Breast epithelium (tissue), 4 donors: ENCODE measurements at places on chromosomes 3 and 15. TPM values are rescaled to one million over a fixed set of nuclear protein-coding genes. Genes with fewer than 3 reads are reported as not detected.
A peak's percentile ranks its signal among the peaks of the same experiment; 100 is the strongest.

DNA sequence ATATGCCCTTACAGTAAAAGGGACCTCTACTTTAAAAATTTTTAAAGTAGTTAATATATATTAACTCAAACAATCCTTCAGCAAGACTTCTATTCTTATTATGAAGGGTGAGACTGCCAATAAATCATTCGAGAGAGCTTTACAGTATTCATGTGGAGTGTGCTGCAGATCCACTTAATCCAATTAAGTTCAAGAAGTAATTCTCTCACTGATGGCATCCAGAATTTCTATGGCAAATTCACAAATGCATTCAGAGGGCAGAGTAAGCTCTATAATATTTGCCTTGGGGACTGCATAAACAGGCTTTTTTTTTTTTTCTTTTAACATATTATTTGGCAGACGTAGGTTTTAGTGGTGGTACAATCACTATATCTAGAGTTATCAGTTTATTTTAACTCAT is 692.0 kb downstream of the NLGN1 start:
- no peak for DNase-seq

GRCh38 chr3:107938143-107938542 is 152.7 kb downstream of the CD47 start:
- no peak for DNase-seq

DNA sequence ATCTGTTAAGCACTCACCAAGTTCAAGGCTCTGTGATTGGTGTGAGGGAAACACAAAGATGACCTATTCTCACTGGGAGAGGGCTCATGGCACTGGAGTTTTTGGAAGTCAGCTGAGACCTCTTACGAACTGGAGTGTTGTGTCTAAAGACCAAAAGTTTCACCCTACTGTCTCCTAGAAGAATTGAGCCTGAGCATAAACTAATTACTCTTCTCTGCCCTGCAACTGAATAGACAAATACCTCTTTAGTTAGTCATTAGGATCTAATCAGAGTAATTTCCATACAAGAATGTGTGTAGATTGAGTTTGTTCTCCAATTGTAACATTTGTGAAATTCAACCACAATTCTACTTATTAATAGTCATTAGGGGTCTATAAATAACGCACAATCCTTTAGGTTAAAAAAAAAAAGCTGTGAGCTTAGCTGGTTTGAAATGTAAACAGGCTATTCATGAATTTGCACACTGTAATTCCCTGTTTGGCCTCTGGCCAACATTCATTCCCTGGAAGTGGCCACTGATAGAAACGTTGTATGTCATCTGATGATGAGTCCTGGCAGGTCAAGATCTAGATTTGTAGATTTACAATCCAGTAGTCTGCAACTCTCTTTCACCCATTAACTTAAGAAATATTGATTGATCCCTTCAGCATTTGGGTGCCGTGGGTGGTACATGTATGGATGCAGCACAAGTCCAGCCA is 76.8 kb upstream of the SOX14 start:
- no peak for DNase-seq

DNA sequence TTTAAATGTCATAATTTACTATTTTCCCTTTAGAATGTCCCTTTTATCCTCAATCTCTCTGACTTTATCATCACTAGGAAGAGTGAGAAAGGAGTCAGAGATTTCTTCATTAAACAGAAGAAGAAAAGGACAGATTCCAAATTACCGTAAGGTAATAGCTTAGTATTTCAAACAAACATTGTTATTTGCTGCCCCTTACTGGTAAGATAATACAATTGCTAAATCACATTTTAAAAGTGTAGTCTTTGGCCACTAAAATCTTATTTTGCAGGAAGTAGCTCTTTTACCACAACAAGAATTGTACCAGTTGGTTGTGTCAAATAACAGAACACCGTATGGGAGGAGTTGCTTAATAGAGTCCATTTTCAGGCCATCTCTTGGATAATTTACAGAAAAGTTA is 53.7 kb downstream of the CGGBP1 start:
- no peak for DNase-seq

DNA sequence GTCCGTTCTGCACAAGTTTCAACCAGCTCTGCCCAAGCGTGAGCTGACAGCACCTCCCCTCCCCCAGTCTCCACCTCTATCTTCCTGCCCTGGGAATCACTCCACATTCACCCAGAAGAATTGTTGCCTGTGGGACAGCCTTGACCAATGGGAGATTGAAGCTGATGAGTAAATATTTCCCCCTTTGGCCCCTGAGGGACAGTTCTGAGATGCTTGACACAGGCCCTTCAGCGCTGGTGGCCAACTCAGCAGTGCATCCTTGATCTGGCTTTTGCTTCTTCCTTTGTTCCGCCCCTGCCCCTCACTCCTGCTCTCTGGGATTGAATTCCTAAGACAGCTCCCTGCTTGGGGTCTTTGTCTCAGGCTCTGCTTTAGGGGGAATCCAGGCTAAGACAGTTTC is 13.1 kb upstream of the SKIC8 start:
- DNase-seq: no peak

- no peak for DNase-seq
Observed at GRCh38 chr3:147937341-147937740, 528.2 kb downstream of the ZIC1 start.

DNA sequence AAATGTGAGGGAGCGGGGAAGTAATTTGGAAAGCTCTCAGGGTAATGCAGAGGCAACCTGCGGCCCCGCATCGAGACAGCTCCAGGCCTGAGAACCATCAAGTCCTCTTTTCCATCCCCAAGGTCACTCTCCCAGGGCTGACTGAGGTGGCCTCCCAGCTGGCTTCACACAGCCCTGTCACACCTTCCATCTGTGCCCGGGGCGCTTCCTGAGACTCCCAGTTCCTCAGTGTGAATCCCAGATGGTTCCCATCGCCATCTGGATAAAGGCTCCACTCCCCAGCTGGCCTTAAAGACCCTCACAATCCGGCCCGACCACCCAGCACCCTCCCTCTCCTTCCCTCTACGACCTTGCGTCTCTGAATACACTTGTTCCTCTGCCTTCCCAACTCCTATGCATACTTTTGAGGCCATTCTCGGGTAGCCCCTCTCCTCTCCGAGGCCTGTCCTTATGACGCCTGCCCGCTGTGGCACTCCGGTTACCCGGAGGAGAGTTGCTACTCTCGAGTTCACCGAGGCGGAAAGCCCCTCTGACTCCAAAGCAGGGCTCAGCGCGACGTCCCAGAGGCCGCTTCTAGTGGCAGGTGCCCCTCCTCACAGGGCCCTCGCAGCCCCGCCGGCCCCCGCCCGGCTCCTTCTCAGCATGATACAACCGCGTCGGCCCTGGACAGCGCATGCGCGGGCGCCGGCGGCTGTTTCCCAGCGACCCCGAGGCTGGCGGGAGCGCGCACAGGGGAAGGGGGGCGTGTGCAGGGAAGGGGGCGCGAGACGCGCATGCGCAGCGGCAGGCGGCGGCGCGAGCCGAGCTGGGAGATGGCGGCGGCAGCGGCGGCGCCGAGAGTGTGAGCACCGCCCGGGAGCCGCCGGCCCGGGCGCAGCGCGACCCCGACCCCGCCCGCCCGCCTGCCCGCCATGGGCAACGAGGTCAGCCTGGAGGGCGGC is at the start of gene BSN:
BSN (plus strand) TSS at position 786 of the 941 bp plus-strand sequence; CDS start at position 912, 126 bp downstream.
- DNase-seq: peak; percentile 66

DNA sequence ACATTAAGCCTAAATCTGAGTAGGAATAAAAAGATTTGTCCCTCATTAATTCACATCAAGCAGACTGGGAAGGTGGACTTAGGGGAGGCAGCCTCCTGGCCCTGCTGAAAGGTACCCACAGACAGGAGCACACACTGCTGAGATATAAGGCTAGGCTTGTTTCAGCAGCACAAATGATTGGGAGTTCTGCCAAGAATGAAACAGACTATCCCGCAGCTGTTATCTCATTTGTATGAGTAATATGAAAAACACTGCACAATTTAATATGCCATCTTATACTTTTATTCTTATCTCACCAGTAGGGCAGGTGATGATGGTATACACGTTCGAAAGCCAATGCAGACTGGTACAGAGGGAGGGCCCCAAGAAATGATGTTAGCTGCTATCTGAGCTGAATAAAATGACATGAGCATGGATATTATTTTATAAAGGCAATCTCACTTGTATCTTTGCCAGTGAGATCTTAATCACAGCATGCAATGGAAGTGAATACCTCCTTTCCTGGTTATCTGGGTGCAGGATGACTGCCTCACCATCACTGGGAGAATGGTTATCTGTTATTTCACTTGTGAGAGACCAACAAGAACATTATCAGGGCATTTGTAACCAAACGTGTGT is 258.7 kb upstream of the PPP2R3A start:
- no peak for DNase-seq

DNA sequence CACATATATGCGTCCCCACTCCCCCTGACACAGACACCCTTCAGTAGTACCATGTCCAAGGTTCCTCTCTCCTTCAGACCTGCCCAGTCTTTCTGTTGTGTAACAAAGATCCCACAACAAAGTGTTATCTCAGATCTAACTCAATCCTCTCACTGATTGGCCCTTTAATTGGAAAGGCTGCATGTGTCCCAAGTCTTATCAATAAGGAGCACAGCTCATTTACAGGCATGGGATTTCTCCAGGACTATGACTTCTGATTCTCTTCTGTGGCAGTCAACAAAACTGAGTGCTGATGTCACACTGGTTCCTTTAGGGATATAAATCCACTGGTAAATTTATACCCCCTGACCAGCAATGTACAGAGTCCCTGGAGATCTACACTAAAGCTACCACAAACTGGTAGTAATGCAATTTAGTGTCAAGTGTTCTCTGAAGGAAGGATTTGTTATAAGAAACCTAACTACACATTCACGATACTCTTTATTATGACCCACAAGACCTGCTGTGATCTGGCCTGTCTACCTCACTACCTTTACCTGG is 28.1 kb downstream of the CLK3 start:
- DNase-seq: no peak

ASB7 gene
- 17.1 TPM for total RNA-seq

DNA sequence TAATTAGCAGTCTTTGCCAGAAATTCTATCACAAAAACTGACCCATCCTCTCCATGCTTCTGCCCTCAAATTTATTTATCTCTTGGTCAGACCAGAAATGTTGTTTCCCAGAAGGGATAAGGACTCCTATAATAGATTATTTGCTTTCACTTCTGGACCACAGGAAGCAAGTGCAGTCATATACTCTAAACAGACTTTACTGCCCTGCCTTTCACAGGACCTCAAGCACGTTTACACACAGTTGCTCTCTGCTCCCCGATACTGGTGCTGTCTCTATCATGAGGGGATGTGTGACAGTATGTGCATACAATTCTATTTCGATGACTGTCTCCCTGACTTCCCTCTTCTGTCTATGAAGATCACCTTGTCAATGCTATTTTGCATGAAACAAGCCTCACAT is 205.5 kb upstream of the TGFBR2 start:
- no peak for DNase-seq

OSBPL10 gene
- 17.6 TPM for total RNA-seq

GRCh38 chr3:118714800-118715199 is 319.8 kb downstream of the IGSF11 start:
- no peak for DNase-seq

DNA sequence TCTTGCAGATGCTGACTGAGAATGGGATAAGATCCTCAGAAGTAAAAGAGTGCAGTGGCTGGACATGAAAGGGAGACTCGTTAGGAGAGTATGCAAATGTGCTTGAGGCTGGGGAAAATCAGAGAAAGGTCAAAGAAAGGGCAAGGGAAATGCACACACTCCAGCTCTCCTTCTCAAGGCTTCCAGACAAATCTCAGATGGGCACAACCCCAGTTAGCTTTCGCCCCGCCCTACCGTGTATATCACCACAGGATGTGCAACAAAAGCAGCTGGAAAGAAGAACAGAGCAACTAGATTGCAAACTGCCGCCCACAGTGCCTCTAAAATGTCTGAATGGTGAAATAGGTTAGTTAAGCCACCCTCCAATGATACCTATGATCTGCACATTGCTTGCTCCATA is 63.9 kb downstream of the CERS3 start:
- DNase-seq: no peak

DNA sequence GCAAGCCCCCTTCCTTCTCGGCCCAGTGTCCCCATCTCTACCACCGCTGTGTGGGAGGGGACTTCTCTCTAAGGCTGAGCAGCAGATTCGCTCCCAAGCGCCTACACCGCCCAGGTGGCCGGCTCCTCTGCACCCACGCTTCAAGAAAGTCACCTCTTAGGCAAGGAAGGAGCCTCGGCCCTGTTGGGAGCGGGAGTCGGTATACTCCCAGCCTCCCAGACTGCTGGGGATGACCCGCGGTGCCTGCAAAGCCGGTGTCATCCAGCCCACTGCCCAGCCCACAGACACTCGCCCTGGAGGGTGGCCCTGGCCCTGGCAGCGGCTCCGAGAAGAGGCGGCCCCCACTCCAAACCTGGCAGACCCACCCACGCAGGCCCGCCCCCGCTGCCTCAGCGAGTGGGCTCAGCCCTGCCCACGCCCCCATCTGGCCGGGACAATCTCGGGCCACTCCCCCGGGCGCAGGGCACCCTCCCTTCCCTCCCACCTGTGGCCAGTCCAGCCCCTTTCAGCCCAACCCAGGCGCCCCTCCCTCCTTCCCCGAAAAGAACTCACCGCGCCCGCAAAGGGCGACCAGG is 396 bp downstream of the CHRNB4 start:
- DNase-seq: no peak

- no peak for DNase-seq
Observed at GRCh38 chr15:85318048-85318731, 62.2 kb upstream of the AKAP13 start.

GRCh38 chr15:73258271-73259108 is 110.3 kb downstream of the HCN4 start:
- DNase-seq: no peak

GRCh38 chr3:143135150-143135549 is 15.6 kb downstream of the CHST2 start:
- DNase-seq: no peak

DNA sequence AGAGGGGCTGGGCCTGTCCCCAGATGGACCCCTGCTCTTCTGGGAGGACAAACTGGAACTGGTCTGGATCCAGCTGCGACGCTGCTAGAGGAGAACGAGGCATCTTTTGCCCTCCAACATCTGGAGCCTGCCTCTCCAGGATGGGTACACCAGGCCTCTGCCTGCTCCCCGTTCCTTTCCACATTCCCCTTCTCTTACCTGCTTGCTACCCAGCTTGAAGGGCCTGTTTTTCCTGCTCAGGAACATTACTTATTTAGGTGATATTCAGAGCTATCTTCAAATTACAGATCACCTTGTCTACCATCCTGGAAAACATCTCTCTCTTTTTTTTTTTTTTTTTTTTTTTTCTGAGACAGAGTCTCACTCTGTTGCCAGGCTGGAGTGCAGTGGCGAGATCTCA is 64.0 kb downstream of the CHRD start:
- DNase-seq: no peak

- DNase-seq: no peak
Observed at GRCh38 chr3:64958199-64958843, 270.5 kb upstream of the ADAMTS9 start.

DNA sequence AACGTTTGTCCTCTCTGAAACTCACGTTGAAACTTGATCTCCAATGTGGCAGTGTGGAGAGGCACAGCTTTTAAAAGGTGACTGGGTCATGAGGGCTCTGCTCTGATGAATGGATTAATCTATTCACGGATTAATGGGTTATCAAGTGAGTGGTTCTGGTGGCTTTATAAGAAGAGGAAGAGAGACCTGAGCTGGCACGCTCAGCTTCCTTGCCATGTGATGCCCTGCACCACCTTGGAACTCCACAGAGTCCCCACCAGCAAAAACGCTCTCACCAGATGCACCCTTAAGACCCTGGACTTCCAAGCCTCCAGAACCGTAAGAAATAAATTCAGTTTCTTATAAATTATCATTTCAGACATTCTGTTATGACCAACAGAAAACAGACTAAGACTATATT is 2.6 kb downstream of the PPP1R2 start:
- DNase-seq: no peak

GPR62 gene
- not detected for total RNA-seq

ACTC1 gene
- 1.6 TPM for total RNA-seq
